Right renal pelvis (tissue), 4 donors: ENCODE measurements at places on chromosomes 13 and 19.
A peak's percentile ranks its signal among the peaks of the same experiment; 100 is the strongest.

DNA sequence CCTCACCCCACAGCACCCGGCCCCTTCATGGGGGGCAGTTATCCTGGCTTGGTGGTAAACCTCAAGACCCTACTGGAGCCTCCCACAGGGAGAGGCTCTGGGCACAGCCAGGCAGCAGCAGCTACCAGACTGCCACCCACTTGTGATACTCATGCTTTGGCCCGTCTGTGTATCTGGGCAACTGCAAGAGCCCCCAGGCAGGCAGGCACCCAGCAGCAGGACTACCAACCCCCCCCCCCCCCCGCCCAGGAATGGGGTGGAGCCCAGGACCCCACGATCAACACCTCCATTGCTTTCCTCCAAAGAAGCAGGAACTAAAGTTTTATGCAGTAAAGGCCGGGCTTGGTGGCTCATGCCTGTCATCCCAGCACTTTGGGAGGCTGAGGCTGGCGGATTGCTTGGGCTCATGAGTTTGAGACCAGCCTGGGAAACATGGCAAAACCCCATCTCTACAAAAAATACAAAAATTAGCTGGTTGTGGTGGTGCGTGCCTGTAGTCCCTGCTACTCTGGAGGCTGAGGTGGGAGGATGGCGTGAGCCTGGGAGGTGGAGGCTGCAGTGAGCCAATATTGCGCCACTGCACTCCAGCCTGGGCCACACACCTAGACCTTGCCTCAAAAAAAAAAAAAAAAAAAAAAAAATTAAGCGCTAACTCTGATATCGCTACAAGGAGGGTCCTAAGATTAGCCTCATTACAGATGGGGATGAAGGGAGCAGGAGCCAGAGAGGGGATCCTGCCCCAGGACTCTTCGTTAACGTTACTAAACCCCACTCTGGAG is 1.1 kb upstream of the LYL1 start:
- DNase-seq: no peak

DNA sequence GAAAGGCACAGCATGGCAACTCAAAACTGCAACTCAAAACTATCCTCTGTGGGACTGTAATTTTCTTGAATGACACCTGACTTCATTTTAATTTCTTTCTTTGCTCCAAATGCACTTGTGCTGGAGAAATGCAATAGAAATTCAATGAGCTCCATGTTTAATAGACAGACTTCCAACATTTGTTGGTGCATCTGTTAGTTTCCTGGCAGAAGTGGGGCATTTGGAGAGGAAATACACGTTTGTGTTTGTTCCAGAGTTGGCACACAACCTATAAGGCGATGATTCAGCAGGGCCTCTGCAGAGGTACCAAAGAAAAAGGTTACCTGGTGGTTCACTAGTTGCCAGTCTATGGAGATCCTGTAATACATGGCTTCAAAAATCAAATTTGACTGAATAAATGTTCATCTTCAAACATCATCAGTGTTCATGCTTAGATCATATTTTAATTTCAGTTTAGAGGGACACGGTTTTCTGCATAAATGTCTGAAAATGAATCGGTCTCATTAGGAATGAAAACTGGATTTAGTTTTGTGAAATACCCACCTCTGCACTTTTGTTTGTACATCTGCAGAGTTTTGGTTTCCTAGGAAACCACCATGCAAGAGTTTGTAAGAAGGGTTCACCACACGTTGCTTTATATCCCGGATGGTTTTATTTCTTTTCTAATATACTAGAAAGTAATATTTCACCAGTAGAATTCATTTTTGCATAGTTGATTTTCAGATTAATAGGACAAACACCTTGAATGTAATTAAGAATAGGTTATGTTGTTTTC is 21.8 kb upstream of the OBI1 start:
- no peak for DNase-seq

DNA sequence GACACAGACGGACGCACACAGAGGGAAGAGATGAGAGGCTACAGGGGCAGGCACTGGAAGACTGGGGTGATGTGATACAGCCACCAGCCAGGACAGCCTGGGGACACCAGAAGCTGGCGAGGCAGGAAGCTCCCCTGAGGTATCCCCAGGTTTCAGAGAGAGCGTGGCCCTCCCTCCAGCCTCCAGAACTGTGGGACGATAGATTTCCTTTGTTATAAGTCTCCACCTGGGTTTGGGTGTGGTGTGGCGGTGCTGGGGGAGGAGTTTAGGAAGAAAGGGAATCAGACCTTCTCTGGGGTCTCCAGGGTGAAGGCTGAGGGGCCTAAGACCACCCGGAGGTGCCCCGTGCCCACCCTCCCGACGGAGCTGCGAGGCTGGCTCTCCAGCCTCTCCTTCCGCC is 2.7 kb upstream of the ASPDH start:
- no peak for DNase-seq

- no peak for DNase-seq
Observed at GRCh38 chr13:44622708-44623107, 46.6 kb upstream of the TSC22D1 start.

GRCh38 chr13:111867657-111868056 is 199.3 kb upstream of the SOX1 start:
- no peak for DNase-seq

GRCh38 chr19:40322271-40322610 is 26.0 kb downstream of the C19orf47 start:
- DNase-seq: no peak

GRCh38 chr13:34308725-34309124 is 490.8 kb downstream of the RFC3 start:
- DNase-seq: no peak

DNA sequence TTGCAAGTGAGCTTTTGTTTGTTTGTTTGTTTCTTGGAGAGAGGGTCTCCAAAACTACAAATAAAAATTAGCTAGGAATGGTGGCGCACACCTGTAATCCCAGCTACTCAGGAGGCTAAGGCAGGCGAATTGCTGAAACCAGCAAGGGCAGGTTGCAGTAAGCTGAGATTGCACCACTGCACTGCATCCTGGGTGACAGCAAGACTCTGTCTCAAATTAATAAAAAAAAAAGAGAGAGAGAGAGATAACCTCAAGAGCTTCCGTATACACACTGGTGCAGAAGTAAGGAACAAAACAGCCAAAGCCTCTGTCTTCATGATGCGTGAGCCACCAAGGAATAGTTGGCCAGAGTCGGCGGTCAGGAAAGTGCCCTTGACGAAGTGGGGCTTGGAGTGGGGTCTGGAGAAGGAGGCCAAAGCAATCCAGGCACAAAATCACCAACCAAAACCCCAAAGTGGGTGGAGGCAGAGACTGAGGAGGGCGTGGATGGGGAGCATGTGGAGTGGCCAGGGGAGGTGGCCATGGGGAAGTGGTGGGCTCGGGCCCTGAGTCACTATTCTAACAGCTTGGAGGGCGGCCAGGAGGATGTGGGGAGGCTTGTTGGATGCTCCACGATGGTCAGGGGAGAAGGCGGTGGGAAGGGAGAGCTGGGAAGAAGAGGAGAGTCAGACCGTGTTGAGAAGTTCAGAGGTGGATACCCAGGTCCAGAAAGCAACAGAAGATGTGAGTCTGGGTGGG is 21.2 kb upstream of the TOMM40 start:
- DNase-seq: no peak

DNA sequence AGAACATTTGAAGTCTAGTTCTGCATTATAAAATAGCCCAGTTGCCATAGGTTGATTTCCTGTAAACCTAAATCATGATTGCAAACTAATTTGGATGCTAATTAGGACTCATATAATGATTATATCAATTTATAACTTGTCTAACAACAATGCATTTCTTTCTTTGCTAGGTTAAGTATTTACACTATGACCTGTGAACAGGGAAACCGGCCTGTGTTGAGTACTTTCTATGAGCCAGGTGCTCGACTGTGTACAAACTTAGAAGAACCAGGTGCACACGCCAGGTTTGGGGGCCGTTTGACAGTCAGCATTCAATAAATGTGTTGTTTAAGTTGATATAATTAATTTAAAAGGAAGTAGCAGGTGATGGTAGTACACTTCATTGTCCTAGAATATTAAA is 203.1 kb downstream of the TM9SF2 start:
- DNase-seq: no peak

DNA sequence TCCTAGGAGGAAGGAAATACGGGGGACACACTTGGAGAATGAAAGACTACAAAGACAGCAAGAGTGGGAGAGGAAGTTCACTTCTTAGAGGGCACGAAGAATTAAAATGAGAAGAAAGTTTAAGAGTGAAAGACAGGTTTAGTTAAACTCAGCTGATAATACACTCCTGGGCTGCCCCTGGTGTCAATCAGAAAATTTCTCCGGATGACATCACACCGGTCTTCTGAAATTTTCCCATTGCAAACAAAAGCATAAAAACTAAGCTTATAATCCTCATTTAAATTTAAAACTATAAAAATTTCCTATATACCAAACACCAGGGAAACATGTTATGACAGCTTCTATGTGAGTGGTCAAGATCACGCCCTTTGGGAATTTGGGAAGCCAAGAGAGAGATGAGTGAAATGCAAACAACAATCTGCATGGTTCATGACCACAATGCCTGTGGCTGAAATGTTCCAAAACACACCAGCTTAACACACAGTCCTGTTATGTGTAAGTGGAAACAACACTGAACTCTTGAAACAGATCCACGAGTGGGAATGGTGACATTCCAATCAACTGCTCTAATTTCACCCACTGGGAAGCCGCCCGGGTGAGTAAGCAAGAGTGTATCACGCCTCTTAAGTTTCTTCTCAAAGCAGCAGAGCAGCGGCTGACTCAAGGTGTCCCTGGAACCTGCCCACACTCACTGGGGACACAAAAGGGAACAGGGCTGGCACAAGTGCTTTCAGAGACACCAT is 49.0 kb downstream of the BRD4 start:
- no peak for DNase-seq

DNA sequence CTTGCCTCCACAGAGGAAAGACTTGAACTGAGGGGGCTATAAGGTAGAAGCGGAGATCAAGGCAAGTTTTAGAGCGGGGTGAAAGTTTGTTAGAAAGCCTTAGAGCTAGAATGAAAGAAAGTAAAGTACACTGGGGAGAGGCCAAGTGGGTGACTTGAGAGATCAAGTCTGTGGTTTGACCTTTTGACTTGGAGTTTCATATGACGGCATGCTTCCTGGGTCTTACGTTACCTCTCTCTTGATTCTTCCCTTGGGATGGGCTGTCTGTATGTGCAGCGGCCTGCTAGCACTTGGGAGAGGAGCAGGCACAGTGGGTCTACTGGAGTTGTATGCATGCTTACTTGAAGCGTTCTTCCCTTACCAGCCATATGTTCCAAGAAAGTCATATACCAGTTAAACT is 1768.5 kb downstream of the PCDH9 start:
- no peak for DNase-seq

DNA sequence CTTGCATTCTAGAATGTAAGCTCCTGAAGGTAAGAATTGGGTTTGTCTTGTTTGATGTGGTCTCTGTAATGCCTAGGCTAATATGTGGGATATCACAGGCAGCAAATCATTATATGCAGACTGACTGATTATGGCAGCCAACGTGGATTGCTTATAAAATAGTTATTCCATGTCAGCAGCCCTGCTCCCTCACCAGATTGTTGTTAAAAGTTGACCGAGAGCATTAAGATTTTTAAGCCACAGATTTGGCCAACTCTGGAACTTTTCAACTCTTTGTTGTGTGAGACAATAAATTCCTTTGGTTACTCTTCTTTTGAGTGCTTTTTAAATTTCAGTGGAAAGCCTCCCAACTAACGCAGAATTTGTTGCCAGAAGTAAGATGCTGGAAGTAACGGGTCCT is 92.6 kb upstream of the FAM216B start:
- DNase-seq: no peak

DNA sequence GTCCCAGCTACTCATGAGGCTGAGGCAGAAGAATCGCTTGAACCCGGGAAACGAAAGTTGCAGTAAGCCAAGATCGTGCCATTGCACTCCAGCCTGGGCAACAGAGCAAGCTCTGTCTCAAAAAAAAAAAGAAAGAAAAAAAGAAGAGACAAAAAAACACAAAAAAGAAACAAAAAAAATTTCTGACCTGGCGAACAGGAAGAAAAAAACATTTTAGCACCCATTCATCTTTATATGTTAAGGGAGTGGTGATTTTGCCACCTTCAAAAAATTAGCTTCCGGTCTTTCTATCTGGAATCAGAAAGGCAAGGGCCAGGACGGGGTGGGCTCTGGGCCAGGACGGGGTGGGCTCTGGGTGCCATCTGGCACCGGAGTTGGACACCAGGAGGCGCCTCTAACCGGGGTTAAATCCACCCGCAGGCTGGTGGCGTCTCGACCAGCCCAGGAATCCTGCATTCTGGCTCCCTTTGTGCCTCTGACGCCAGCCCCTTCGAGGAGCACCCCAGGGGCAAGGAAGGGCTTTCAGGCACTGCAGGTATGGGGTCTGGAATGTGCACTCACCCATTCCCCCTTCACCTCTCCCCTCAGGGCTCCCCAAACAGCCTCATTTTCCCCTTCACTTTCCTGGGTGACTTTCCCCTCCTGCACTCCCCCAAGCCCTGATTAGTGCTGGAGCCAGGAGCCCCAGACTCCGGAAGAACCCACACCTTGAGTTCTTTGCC is 10.4 kb upstream of the ZSWIM4 start:
- DNase-seq: no peak

- peak; percentile 45 for DNase-seq
Observed at GRCh38 chr19:28425046-28425931, 787.7 kb downstream of the UQCRFS1 start.

DNA sequence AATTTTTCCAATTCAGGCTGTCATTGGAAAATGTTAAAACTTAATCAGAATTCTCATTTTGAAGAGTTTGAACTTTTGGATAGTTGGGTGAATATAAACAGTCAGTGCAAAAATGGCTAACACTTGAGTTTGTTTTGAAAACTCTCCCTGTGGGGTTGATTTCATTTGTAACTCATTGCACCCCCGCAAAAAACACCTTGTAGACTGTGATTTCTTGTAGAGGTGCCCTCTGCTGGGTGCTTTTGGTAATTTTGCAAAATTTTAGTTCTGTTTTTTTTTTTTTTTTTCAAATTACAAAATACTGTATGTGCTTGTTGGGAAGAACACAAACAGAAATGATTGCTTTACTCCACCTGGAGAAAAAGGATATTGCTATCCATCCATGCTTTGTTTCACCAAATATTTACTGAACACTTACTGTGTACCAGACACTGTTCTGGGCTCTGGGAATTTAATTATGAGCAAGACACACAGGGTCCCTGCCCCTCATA is 28.2 kb upstream of the GPI start:
- DNase-seq: no peak

DNA sequence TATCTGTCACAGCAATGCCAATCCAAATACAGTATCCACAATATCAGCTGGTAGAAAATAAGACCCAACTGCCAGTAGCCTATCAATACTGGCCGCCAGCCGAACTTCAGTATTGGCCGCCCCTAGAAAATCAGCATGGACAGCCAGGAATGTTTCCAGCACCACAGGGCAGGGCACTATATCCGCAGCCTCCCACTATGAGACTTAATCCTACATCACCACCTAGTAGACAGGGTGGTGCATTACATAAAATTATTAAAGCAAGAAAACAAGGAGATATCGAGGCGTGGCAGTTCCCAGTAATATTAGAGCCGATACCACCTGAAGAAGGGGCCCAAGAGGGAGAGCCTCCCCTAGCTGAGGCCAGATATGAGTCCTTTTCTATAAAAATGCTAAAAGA is 111.3 kb downstream of the ZNF486 start:
- peak; percentile 15 for DNase-seq

DNA sequence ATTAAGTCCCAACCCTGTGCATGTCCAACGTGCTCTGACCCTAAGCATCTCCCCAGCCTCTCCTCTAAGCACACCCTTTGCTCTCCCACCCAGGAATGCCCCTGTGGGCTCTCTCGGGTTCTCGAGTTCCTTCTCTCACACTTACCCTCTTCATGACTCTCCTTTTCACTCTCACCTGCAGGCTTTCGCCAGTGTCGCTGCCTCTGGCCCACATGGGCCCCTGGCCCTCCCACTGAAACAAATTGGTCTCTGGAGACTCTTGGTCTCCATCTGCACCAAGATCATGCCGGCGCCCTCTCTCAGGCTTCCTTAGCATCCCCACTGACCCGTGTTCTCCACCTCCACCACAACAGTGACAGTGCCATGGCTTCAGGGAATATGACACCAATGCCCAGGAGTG is 19.6 kb upstream of the SACS start:
- DNase-seq: no peak
